ENCODE measurements at places on chromosomes 4 and X.

DNA sequence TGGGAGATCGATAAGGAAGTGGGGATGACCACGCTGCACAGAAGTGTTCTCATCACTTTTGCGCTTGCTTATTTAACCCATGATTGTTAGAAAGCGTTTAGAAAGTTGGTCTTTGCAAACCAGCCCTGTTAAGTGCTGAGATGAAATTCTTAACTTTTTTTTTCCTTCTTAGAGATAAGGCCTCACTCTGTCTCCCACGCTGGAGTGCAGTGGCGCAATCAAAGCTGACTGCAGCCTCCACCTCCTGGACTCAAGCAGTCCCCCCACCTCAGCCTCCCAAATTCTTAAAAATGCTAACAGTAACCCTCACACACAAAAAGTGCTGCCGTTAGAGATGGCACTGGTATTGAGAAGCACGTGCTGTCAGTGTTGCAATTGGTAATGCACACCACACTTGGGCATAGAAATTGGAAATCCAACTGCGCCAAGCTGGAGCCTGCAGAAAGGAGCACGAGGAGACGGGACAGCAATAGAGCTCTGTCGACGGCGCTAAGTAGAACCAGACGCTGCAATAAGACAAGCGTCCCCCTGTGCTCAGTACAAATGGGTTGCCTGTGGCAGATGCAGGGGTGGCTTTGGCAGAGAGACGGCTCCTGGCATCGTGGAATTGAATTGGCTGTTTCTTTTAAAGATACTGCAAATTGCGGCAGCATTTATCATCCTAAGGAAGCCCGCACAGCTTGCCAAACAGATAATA is 113.4 kb downstream of the TBL1X start:
- DNase-seq, result no peak

- no peak for DNase-seq
These were observed 201.4 kb downstream of the AASDH start for GRCh38 chr4:56185901-56186300.

DNA sequence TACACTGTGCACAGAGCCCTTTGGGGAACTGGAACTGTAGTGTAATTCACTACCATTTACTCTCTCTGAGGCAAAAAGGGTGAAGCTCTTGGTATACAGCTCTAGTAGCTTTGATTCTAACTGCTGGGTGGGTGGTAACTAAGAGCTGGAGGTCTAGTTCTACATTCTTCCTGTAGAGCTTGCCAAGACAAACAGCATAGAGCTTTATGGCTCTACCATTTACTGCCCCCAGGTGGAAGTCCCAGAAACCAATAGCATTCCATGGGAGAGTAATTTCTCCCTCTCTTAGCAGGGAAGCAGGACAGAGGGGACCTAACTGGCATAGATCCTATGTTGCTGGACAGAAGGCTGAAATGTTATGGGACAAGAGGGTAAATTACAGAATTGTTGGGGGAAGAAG is 26.7 kb downstream of the HDAC8 start:
- DNase-seq, result no peak

- no peak for DNase-seq
These were observed 30.5 kb downstream of the RHOH start for GRCh38 chr4:40227284-40227683.

DNA sequence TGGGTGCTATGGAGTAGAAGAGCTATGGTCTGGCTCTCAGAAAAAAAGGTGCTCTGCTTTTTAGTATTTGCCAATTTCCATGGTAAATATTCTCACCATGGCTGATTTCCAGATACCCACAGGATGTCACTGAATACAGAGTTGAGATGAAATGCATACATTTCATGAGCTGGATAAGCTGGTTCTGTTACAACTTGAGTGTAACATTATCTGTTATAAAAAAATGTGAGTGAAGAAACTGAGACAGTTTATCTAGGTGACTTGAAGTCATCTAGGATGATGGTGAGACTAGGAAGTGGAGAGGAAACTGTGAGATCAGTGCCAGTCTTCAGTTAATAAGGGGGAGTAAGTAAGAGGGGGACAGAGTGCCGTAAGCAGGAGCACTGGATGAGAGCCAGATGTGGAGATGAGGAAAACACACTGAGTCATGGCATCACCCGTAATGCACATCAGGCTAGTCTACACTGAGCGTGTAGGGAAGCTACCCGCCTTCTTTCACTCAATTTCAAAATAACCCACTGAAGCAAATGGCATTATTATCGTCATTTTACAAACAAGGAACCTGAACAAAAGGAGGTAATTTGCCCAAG is 5.0 kb downstream of the HPSE start:
- no peak for DNase-seq

- no peak for DNase-seq
These were observed 46.9 kb upstream of the YTHDC1 start for GRCh38 chr4:68396756-68397155.

- DNase-seq, result no peak
These were observed 511 bp upstream of the NKX6-1 start for GRCh38 chr4:84499624-84499982.

DNA sequence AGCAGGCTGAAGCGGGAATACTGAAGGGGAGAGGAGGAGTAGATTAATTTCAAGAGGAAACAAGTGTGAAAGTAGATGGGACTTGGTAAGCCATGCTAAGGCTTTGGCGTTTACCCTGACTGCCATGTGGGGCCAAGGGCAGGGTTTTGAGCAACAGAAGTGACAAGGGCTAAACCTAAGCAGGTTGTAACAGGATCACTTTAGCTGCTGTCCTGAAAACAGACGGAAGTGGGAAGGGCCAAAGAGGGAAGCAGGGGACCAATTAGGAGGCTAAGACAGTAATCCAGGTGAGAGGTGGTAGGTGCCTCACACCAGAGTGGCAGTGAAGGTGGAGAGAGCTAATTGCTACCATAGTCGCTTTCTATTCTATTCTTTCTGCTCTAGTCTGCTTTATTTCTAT is 166.5 kb downstream of the PJA1 start:
- no peak for DNase-seq

- DNase-seq, result no peak
These were observed 1.1 kb downstream of the GAB1 start for GRCh38 chr4:143337600-143338287.

GRCh38 chrX:40434947-40435346 is 145.8 kb upstream of the ATP6AP2 start:
- no peak for DNase-seq

DNA sequence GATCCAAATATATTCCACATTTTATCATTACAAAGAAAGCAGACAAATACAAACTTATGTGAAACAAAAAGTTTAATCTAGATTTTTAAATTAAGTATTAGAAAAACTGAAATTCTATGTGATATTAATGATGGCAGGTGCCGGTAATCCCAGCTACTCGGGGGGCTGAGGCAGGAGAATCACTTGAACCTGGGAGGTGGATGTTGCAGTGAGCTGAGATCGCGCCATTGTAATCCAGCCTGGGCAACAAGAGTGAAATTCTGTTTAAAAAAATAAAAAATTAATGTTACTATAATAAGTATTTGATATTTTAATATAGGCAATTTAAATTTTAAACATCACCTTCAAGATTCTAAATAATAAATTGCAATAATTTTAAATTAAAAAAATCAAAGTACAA is 400.6 kb downstream of the PABPC4L start:
- no peak for DNase-seq

DNA sequence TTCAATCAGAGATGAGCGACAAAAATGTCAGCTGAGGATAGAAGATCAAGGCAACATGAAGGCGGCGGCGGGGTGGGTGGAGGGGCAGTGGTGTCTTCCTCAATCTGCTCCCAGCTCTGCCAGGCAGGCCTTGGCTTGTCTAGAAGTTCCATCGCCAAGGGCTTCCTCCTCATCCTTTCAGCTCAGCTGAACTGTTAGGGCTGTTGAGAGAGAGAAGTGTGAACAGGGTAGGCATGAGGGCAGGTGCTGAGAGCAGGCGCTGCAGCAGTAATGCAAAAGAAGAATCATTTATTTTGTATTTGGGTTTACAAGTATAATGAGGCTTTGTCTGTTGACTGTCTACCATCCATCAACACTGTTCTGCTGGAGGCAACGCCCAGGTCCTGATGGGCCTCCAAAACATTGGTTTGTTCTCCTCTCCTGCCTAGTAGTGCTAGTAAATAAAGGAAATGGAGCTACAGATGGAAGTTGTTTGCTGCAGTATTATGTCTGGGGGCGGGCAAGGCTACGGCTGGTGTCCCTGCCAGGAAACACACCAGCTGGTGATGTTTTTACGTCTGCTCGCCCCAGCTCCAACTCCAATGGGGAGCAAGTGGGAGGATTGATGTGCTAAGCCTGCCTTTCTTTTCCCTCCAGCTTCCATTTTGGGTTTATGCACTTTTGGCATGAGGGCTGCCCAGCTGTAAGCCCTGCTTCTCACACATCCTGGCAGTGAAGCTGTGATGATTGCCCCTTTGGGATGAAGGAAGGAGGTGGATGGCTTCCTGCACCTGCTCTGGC is 139.4 kb upstream of the BOD1L1 start:
- DNase-seq, result no peak

GRCh38 chrX:48897157-48897624 is 377 bp downstream of the TIMM17B start:
- no peak for DNase-seq

GRCh38 chrX:56788717-56789122 is 59.7 kb downstream of the NBDY start:
- no peak for DNase-seq

GRCh38 chr4:13007802-13008470 is 476.2 kb downstream of the RAB28 start:
- DNase-seq, result no peak

GRCh38 chr4:105714071-105714521 is 5.5 kb downstream of the GSTCD start:
- DNase-seq, result no peak

GRCh38 chr4:71814433-71814832 is 30.6 kb upstream of the GC start:
- no peak for DNase-seq

- DNase-seq, result no peak
These were observed 862 bp upstream of the CENPU start for GRCh38 chr4:184734758-184735157.

GRCh38 chr4:23084559-23085248 is 392.0 kb downstream of the GBA3 start:
- DNase-seq, result no peak

- DNase-seq, result peak; percentile 61
These were observed 1.2 kb downstream of the MSN start for GRCh38 chrX:65668377-65669310.

GRCh38 chr4:147737623-147738022 is 5.7 kb downstream of the ARHGAP10 start:
- DNase-seq, result no peak

GRCh38 chr4:108051343-108051742 is 61.7 kb downstream of the HADH start:
- DNase-seq, result no peak

DNA sequence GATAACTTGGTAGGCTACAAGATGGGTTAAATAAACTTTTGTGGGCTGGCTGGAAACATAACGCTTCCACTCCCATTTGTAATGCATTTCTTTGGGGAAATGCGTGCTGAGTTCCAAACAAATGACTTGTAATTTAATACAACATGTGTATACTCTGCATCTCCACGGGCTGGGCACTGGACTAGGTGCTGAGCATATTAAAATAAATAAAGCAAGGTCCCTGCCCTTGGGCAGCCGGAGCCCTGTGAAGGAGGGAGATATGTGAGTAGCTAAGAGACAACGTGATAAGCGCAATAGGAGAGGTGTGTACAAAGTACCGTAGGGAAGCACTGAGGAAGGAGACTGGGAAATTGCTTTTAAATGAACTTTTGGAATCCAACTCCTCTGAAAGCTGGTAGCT is 147.2 kb upstream of the RBPJ start:
- DNase-seq, result no peak

DNA sequence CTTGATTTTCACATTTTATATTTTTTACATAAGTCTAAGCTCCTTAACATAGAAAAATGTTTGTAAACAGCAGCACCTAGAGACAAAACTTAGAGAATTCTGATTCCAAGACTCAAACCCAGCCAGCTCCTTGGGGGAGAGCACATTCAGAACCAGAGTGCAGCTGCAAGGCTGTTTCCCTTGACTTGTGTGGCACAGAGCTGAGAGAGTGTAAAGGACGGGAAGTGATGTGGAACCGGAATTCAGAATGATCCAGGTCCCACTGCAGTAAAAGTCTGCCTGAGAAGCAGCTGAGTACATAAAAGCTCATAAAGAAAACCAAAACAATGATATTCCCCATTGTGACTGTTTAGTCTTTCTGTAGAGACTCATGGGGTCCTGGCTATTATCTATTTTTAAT is 713.8 kb downstream of the RAB28 start:
- DNase-seq, result no peak

DNA sequence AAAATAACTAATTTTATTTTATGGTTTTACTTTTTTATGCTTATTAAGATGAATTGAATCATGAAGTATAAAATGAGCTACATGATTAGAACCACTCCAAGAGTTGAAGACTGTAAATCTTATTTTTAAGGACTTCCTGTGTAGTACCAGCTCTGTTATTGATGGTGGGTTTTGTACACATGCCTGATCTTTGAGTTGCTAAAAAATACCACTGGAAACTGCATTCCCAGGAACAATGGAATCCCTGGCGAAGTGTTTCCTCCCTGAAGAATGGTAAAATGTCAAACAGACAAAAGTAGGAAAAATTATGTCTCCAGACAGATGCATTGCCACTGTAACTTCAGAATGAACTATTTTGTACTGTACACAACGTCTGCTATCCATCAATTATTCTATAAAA is 935.4 kb upstream of the TENM3 start:
- no peak for DNase-seq

DNA sequence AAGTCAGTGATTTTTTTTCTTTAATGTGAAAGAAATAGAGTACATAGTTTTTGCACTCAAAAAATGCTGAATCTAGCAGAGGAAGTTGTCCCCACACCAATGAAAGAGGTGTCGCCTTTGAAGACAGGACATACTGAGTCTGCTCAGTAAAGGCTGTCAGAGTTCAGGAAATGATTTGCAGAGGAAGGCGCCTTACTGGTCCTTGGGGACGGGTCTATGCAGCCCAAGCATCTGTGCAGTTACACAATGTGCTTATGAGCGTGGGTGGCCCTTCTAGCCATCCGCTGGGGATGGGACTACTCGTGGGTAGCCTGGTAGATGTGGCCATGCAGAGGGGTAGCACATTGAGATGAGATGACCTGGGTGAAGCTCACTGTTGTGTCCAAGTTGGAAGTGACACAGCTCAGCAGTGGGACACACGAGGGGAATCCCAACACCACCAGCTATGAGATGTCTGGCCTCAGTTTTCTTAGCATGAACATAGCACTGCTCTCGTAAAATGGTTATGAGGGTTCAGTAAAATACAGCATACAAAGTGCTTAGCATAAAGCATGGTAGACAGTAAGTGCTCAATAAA is 116.5 kb upstream of the RBPJ start:
- DNase-seq, result no peak

- DNase-seq, result no peak
These were observed 127.4 kb downstream of the LAS1L start for GRCh38 chrX:65407157-65407626.
